ENCODE measurements at places on chromosomes 7 and 10.

DNA sequence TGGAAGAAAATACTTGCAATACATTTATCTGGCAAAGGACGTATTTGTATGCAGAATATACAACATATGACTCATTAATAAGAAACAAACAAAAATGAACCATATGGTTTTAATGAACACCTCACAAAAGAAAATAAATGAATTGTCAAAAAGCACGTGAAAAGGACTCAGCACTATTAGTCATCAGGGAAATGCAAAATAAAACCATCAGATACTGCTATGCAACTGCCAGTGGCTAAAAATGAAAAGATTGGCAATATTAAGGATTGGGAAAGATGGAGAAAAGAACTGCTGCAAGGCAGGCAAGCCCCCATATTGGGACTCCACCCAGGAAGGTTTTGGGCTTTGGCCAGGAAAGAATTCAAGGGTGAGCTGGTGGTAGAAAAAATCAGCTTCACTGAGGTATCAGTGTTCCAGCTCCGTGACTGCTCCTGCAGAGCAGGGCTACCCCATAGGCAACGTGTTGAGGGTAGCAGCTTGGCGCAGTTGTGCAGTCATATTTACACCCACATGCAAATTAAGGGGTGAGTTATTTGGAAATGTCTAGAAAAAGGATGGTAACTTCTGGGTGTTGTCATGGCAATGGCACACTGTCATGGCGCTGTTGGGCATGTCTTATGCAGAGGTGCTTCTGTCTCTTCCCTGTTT is 72.7 kb downstream of the CUBN start:
- DNase-seq: no peak

DNA sequence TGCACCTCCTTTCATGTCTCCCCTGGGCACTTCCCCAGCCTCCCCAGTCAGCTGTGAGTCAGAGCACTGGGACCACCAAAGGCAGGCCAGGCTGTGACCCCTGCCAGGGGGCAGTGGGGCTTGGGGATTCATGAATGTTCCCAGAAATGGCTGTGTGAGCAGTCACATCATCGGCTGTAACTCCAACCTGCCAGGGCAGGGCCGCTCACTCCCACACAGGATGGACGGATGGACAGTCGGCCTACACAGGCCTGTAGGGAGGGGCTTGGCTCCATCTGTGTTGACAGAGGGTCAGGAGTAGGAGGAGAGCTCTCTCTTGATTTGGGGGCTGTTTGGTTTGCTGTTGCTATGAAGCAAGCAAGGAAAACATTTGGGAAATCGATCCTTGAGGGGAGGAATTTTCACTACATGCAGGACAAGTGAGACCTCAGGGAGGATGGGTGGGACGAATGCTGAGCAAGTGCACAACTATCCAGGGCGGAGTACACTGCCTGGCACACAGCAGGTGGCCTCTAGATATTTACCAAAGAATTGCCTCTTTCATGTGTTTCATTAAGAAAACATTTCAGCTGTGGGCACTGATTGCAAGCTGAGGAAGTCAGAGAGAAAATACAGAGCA is 2.9 kb upstream of the IGFBP1 start:
- DNase-seq: no peak

- no peak for DNase-seq
Measured at GRCh38 chr7:110944448-110944847, 146.5 kb upstream of the LRRN3 start.

DNA sequence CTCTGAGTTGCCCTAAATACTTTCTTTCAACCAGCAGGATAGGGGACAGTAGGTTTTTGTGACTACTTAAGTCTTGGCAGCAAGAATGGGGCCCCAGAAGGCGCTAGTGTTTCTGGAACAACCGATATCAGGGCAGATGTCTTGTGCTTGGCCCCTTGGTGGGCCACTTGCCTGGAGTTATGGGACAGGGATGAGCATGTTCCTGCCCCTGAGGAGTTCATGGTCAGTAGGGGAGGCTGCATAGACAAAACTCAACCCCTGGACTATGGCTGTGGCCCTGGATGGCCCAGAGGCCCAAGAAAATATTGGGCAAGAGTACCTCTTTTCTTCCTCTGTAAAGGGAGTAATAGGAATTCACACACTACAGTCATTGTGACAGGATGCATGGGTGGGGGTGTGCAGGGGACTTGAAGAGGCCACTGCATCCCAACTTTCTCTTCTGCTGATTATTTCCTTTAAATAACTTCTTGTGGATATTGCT is 57.7 kb upstream of the IGFBP3 start:
- no peak for DNase-seq

GRCh38 chr7:23136216-23136615 is 30.6 kb downstream of the KLHL7 start:
- DNase-seq: no peak

GRCh38 chr10:25766687-25767221 is 167.3 kb upstream of the MYO3A start:
- DNase-seq: no peak

GRCh38 chr10:47340608-47341170 is 7.5 kb upstream of the RBP3 start:
- peak; percentile 83 for DNase-seq

GRCh38 chr7:136045181-136045580 is 68.0 kb upstream of the MTPN start:
- DNase-seq: no peak

DNA sequence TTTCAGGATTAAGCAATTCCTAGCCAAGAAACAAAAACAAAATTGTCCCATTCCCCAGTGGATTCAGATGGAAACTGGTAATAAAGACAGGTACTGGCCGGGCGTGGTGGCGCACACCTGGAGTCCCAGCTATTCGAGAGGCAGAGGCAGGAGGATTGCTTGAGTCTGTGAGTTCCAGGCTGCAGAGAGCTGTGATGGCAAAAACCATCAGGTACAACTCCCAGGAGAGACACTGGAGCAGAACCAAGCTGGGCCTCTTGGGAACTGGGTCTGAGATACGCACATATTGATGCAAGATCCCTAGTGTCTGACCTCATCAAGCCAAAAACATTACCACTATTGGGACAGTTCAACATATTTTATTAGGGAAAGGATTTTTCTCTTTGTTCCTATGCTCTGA is 84.0 kb upstream of the ANLN start:
- no peak for DNase-seq

- no peak for DNase-seq
Measured at GRCh38 chr7:38178695-38179344, 775 bp downstream of the STARD3NL start.

DNA sequence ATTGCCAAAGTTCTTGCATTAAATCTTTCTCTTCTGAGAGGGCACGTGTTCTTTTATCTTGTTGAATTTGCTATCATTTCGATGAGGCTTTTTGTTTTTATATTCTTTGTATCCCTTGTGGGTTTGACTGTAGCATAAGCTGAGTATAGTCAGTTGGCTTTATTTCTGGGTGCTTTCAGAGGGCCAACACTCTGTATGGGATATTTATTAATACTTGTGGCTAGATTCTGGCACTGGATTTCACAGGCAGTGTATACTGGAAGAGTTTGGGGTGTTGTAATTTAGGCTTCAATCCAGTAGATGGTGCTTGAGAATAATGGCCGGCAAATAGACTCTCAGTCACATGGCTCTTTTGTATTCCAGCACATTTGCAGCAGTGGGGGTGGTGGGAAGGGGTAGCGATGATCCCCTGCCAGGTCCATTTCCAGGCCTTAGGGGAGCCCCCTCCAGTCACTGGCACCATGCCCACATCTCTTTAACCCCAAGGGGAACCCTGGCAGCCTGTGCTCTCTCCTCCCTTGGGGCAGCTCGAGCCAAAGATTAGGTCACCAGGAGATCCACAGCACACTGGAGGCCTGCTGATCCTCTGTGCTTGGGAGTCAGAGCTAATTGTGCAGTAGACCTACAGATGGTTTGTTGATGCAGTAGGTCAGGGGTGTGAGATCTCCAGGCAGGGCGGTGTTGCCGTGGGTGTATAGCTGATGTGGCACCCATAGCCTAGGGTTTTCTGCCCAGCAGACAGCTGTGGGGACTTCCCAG is 81.8 kb downstream of the PTPN20 start:
- DNase-seq: peak; percentile 47

DNA sequence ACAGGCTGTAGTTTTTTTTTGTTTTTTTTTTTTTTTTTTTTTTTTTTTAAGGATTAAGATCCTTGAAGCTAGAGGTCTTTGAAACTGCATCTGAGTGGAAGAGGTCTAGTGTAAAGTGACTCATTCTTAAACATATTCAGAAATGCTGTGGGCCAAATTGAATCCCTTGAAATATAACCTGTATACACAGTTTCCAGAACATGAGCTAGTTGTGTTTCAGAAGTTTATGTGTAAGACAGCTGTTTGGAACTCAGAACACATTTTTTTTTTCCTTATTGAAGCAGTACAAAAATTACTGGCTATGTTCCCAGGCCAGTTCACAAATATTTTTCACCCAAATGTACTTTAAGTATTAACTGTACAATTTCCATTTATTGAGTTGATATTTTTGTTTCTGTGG is 67.9 kb downstream of the PPP1R9A start:
- no peak for DNase-seq

GRCh38 chr10:94358480-94358879 is 4.3 kb downstream of the NOC3L start:
- no peak for DNase-seq

GRCh38 chr10:34567659-34568253 is 247.3 kb downstream of the PARD3 start:
- no peak for DNase-seq

DNA sequence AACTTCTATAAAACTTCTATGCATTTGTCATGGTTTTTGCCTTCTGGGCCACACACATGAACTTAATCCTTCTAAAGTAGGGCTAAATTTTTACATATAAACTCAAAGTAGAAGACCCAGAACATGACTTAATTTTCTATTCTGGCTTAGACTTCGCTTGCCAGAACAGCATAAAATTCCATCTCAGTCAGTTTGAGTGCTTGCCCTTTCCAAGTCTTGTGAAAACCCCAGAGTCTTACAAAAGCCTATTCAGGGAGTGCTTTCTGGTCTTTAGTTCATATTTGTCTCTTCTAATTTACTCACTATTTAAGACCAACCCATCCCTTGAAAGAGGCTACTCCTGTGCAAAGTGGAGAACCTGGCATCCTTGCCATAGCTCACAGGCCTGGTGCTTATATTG is 201.6 kb upstream of the MEOX2 start:
- DNase-seq: no peak

DNA sequence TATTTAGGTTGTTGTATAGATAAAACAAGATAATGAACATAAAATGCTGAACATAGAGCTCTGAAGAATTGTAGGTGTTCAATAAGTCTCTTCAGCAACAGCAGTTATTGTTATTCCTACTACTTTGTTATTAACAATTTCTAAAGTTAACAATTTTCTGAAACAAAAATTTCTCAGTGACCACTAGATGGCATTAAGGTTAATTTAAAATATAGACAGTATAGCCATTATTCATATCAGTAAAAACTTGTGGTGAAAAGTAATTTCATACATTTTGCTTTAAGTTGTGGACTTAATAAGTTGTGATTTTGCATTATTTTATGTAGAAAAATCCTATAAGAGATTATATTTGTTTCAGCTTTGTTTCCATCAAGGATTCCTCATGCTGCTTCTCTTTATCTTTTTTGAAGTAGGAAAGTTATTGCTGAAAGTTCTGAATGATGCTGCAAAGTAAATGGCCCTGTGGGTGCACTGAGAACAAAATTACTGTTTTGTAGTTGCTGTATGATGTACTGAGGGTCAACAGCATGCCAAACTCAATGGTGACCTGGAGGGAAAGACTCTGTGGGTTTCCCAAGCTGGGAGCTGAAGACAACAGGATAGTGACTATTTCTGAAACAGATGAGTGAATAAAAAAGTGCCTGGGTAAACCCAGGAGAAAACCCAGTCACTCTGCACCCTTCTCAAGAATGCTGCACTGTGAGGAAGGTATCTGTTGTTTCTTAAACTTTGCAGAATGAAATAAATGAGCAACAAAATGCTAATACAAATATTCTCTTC is 253.6 kb downstream of the KIF20B start:
- no peak for DNase-seq

GRCh38 chr7:51545131-51545530 is 228.5 kb upstream of the COBL start:
- no peak for DNase-seq

DNA sequence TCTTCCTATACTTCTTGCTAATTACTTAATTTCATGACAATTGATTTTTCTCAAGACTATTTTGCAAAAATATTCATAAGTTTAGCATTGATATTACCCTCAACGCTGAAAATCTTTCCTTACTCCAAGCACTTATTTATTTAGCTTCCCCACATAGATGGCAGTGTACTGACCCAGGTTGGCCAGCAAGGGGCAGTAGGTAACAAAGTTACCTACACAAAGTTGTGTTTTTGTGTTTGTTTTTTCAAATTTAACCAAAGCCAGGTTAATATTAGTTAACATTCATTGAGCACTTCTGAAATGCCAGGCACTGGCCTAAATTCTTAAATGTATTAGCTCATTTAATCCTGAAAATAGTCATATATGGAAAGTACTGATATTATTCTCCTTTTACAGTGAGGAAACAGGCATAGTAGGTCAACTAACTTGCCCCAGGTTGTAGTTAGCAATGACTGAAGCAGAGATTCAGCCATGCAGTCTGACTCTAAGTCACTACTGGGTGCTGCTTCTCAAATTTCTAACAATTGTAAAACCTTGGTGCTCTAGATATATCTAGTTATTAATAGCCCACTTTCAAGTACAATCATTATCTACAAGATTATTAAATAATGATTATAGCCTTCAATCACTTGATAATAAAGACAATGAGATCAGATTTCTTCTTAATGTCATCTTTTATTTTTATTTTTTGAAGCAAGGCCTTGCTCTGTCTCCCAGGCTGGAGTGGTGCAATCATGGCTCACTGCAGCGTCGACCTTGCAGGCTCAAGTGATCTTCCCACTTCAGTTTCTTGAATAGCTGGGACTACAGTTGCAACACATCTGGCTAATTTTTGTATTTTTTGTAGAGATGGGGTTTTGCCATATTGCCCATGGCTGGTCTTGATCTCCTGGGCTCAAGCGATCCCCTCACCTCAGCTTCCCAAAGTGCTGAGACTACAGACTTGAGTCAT is 5.8 kb upstream of the GGCT start:
- DNase-seq: peak; percentile 28

- DNase-seq: no peak
Measured at GRCh38 chr10:74063256-74063655, 65.3 kb downstream of the VCL start.

GRCh38 chr10:6145166-6145987 is 56.5 kb downstream of the RBM17 start:
- peak; percentile 53 for DNase-seq

GRCh38 chr10:88070080-88070880 is 206.9 kb downstream of the PTEN start:
- DNase-seq: peak; percentile 15

GRCh38 chr7:148242294-148242821 is 348.2 kb upstream of the C7orf33 start:
- DNase-seq: peak; percentile 83

DNA sequence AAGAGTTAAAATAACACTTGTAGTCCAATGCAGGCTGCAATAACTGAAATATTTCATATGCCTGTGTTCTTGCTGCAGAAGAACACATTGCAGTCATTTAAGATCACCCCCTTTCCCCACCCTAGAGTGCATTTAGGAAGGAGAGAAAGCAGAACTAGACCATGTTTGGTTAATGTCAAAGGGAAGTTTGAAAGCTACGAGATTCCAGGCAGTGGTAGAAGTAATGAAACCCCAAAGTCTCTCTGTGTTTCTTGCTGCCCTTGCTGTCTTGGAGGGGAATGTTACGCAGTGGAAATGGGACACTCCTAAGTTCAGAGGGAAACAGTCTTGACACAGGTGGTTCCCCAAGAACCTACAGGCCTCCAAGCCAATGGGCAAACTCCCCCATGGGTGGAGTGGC is 242.9 kb downstream of the PTEN start:
- no peak for DNase-seq

GRCh38 chr10:103276251-103276895 is 565 bp upstream of the INA start:
- no peak for DNase-seq

- peak; percentile 73 for DNase-seq
Measured at GRCh38 chr7:27210441-27211083, 10.7 kb upstream of the HOXA13 start.
